Stimulated activated CD8-positive, alpha-beta memory T cell treated with anti-CD3 and anti-CD28 coated beads, Interleukin-2, amount 100 ng/mL, for 48 hours (primary cell): ENCODE measurements at places on chromosomes 2 and 18.

DNA sequence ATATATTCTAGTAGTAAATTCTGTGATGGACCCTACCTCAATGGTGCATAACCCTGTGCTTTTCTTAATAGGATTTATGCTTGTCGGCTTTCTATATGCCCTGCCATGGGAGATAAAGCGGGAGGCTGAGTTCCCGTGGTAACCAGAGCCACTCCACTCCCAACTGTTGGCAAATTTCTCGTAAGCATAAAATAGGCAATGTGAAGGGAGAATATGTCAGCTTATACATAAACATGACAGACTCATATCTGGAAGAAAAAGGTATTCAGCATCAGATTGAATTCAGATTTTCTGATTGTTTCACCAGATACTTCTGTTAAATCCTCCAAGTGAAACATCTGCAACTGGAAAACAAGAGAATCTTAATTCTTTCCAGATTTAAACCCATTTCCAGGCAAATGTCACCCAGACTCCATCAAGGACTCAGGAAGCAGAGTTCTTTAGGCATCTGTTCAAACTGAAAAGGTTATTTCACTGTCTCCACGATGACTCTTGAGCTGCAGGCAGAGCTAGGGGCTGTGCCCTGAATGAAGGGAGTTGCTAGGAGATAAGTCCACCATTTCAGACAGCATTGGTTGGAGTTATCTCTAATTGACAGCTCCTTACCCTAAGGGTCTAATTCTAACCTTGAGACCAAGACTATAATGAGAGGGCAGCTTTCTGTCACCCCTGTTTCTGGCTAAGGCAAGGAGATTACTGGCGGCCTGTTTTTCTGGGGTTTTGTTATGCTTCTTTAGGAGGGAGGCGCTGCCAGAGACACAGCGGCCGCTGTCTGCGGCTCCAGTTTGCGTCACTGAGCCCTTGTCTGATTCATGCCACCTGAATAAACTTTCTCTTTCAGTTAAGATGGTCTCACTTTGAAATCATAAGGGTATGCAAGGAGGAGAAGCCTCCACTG lies 381.3 kb downstream of the SOX11 start:
- no peak for DNase-seq

- DNase-seq, result no peak
Observed at GRCh38 chr18:34794348-34794747, 84.2 kb downstream of the DTNA start.

DNA sequence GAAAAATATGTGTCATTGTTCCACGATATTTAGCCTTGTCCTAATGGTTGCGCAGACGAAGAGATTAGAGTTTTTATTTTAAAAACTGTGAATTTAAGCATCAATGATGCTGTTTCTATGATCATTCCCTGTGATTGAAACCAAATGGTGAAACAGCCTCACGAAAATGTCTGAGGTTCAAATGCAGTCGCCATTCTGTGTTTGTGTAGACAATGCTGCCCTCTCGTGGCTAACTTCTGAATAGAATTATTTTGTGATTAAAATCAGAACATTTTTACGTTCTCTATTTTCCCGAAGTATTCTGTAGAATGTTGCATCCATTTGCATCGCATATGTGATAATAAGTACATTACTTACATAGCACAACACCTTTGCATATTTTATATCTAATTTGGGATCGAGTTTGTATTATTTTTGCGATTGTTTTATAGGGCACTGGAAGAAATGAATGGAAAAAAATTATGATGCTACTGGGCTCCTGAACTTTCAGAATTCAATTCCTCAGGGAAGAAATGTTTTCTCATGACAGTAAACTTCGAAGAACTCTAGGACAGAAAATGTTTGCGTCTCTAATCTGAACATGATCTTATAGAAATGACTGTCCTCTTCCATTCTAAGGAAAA lies 54.8 kb upstream of the CREB1 start:
- DNase-seq, result no peak

GRCh38 chr18:58046794-58047555 lies 2.9 kb downstream of the NEDD4L start:
- no peak for DNase-seq

- DNase-seq, result no peak
Observed at GRCh38 chr2:44906972-44907371, 34.5 kb upstream of the SIX3 start.

GRCh38 chr2:67585400-67585799 lies 188.3 kb downstream of the ETAA1 start:
- no peak for DNase-seq

- no peak for DNase-seq
Observed at GRCh38 chr18:74507097-74507881, 11.1 kb downstream of the CNDP2 start.
